Hematopoietic multipotent progenitor cell treated with erythropoietin and hydrocortisone succinate and interleukin-3 and kit ligand, for 6 days (in vitro differentiated cells): ENCODE measurements at places on chromosomes 5 and 9.

GRCh38 chr9:18985996-18986395, 47.0 kb downstream of the SAXO1 start:
- no peak for DNase-seq

DNA sequence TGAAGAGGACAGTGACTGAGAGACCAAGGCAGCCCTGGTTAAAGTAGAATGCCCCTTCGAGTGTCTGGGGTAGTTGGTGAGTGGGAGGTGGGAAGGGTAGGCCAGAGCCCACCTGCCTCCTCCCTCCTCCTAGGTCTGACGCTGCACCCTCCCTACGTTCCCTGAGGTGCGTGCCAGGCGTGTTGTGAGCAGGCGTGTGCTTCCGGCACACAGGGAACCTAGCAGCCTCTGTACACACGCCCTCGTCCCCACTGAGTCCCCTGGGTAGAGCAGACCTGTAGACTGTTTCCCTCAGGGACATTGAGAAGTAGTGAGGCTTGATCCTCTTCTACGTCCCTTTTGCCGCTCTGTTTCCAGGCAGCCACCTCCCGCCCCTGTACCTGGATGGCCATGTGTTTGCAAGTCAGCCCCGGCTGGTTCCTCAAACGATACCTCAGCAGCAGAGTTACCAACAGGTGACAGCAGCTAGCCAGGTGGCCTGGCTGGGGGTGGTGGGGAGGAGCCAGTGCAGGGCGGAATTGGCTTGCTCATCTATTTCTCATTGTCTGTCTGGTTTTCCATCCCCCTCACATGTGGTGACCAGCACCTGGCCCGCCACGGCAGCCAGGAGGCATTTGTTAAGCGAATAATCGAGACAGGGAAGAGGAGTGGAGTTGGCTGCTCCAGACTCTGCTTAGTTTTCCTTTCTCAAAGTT, 16.8 kb upstream of the POMT1 start:
- DNase-seq, result no peak

DNA sequence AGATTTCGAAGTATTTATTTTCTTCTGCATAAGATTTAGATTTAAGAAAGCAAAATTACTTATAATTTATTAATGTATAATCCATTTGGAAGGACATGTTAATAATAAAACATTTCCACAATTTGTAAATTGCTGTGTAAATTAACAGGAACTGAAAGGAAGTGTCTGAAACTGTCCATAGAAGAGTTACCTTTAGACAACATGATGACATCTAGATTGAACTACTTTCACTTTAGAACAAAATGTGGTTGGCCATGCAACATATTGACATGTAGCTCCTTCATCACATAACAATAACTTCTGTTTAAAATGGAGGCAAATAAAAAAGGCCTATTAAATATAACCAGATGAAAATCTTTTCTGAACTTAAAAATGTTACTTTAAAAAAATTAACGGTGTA, 1849.5 kb upstream of the ACO1 start:
- no peak for DNase-seq

DNA sequence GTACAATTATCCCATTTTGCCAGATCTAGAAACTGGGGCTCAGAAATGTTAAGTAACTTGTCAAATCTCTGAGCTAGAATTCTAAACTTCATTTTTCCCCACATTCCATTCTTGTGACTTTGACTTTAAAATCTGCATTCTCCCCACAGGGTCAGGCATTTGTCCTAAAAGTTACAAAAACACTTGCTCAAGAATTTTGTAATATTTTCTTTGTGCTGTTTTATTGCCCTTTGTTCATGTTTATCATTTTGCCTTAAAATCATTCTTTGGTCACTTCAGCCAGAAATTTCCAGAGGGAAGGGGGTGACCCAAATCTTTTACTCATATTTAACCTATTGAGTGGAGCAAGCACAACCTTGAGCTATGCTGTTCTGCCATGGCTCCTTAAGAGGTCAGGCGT, 120.1 kb upstream of the CCL21 start:
- DNase-seq, result no peak

- no peak for DNase-seq
These were observed 508.4 kb upstream of the SEMA6A start for GRCh38 chr5:117082977-117083376.

- no peak for DNase-seq
These were observed 36.9 kb upstream of the PDCL start for GRCh38 chr9:122865300-122865699.

- DNase-seq, result no peak
These were observed 235.6 kb upstream of the TUSC1 start for GRCh38 chr9:25913806-25914205.

DNA sequence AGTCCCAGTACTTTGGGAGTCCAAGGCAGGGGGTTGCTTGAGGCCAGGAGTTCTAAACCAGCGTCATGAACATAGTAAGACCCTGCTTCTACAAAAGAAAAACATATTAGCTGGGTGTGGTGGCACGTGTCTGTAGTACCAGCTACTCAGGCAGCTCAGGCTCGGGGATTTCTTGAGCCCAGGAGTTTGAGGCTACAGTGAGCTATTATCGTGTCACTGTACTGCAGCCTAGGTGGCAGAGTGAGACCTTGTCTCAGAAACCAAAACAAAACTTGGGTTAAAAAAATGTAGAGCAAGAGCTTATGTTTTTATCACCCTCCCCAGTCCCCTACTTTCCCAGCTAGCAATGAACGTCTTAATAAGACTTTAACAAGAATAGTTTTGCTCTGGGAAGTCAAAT, 46.7 kb downstream of the UHRF2 start:
- no peak for DNase-seq

DNA sequence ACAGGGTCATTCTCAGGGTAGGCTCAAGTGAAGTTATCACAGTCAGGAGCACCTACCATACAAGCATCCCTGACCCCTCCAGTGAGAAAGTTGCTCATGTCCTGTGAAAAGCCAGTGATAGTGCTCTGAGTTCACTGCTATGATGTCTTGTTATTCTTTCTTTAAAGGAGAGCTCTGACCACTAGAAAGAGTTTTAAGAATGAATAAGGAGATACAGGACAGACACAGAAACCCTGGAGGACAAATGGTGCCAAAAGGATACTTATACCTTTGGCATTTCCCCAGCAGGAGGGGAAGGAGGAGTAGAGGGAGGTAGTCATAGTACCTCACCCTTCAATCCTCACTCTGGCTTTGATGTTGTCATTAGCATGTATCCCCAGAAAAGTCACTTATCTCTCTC, 84.0 kb upstream of the AGXT2 start:
- no peak for DNase-seq

DNA sequence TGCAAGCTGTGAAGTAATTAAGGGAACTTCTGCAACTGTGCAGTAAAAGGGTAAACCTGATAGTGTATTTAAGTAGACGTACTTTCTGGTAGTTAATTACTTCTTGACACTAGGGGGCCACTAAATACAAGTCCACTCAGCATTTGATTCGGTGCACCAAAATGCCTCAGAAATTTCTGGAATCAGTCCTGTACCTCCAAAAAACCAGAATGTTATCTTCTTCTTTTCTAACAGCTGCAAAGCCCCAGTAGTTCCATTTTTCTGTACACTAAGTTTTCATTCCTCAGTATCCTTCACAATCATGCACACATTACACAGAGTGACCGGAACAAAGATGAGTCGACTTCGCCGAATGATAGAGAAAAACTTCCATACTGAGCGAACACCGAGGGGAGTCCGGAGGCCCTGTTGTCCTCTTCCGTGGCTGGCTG, 484 bp downstream of the GFM2 start:
- DNase-seq, result peak; percentile 89

DNA sequence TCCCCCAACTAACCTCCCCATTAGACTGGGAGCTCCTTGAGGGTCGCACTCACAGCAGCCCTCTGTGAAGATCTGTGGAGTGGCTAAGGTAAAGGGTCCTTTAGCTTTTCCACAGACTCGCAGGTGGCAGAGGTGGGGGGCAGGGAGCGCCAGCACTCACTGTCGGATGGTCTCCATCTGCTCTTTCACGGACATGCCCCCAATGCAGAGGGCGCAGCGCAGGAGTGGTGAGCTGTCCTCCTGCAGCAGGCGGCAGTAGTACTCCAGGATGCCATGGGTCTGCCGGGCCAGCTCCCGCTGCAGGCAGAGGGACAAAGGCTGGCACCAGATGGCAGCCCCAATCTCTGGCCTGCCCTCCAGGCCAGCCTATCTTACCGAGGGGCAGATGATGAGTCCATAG, 2.2 kb downstream of the DDX41 start:
- DNase-seq, result no peak

GRCh38 chr9:96620832-96621269, 1.2 kb upstream of the CDC14B start:
- DNase-seq, result peak; percentile 15

- DNase-seq, result no peak
These were observed 19.7 kb downstream of the CSF2 start for GRCh38 chr5:132093271-132093670.

- no peak for DNase-seq
These were observed 112.4 kb downstream of the ISL1 start for GRCh38 chr5:51495672-51496071.

- no peak for DNase-seq
These were observed 42.6 kb downstream of the GAPVD1 start for GRCh38 chr9:125304273-125304672.

GRCh38 chr5:66862020-66862419, 265.8 kb downstream of the MAST4 start:
- no peak for DNase-seq

DNA sequence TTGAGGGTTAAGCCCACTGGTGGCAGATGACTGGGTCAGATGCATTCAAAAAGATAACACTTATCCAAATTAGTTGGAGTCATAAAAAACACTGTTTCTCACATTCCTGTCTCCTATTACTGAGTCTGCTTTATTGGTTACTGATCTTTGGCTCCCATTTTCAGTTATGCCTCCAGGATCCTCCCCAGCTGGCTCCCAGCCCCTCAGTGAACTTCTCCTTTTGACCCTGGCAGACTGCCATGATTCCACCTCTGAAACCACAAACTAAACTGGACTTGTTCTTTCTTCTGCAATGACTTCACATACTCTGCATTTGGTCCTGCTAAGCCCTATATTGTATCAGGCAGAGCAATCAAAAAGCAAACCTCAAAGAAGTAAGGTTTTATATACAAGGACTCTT, 860.8 kb upstream of the DMAC1 start:
- DNase-seq, result peak; percentile 78

DNA sequence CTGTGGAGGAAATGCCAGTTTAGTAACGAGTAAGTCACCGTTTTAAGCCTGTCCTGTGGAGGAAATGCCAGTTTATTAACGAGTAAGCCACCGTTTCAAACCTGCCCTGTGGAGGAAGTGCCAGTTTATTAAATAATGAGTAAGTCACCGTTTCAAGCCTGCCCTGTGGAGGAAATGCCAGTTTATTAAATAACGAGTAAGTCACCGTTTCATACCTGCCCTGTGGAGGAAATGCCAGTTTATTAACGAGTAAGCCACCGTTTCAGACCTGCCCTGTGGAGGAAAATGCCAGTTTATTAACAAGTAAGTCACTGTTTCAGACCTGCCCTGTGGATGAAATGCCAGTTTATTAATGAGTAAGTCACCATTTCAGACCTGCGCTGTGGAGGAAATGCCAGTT, 18.9 kb upstream of the PDCD6 start:
- DNase-seq, result no peak

DNA sequence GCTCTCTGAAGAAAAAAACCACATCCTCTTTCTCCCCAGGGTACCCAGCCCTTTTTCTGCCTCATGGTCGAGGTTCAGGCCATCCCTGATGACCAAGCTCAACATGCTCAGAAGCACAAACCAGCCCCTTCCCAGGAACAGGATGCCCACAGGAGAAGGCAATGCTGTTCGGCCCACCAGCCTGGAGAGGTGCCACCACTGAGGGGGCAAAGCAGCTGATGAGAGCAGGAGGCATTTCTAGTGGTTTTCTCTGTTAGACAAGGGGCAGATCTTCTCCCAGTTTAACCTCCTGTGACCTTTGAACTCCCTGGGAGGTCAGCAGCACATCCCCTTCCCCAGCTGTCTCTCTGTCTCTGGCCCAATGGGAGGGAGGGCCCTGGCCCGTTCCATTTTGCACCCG, 73.0 kb downstream of the PAX5 start:
- no peak for DNase-seq
